Glomerular endothelial cell (primary cell): ENCODE measurements at places on chromosomes 2 and 18.

DNA sequence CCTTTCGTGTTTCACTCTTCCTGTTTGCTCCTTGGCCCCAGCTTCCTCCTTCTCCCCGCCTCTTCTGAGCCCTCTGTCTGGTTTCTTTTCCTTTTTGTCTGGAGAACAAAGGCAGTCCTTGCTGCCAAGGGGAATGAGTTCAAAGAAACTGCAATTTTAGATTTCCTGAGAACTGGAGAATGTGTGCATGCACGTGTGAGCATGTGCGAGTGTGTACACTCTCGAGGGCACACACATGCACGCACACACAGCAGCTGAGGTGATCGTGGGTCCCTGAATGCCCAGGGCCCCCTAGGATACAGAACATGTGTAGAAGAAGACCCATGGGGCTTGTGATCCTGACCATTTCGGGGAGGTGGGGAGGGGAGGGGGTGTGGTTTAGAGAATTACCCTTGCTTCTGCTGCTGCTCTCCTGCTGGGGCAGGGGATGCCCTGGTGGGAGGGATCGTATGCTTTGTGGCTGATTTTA lies 151.8 kb downstream of the DYSF start:
- DNase-seq, result no peak

DNA sequence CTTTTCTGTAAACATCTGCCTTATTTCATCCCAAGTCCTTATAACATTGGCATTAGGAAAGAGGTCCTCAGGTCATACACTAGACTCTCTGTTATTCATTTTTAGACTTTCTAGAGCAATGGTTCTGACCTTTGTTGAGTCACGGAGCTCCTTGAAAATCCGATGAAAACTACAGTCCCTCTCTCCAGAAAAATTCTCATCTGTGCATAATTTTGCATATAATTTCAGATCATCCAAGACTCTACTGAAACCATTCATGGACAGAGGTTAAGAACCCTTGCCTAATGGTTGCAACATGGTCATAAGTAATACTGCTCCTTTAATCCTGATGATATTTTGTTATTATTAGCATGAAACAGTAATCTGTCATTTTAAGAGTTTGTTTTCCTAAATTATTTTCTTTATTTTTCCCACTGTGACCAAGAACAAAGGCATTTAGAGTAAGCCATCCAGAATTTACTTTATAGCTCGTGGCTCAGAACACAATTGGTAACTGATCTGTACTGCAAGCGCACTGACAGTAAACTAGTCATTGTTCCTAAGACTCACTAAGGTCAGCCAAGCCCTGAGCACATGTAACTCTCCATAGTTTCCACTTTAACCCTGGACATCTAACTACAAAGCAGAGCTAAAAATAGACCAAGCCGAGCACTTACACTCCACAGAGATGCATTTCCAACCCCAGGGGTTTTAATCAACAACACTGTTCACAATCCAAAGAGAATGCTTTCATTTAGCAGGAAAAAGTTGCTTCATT lies 8.4 kb downstream of the MYOM1 start:
- DNase-seq, result no peak

DNA sequence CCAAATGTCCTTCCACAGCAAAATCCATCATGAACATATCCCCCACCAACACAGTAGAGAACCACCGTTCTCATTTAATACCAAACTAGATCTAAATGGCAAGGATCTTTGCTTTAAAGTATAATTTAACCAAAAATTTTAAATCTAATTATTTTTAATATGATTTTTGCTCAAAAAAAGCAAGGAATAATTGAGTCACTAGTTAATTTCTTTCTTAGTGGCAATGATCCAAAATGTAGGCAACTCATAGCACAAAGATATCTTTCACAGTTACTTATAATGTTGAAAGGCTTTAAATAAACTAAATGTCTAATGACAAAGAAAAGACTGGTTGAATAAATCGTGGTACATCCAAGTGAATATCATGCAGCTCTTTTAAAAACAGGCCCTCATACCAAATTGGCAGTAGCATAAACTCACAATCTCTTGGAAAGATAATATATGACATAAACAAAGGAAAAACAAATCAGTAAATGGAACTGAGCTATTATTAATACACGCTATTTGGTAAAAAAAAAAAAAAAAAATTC lies 20.3 kb downstream of the PTPN2 start:
- DNase-seq, result no peak

DNA sequence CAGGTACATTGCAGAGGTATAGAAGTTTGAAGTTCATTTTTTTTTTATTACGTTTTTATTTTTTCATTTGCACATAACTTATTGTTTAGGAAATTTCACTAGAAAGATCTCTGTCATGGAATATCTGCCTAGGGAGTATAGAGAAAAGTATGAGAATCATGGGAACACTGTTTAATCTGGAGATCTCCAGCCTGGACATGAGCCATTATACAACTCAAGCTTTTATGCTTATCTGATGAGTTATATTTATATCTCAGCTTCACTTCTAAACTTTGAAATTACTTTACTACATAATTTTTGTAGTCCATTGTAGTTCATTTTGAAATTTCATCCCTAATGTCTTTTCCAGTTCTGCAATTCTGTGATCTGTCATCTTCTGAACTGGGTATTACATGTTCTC lies 515.6 kb downstream of the ERBB4 start:
- no peak for DNase-seq

- no peak for DNase-seq
Measured at GRCh38 chr2:215671691-215672090, 235.8 kb upstream of the FN1 start.

- DNase-seq, result no peak
Measured at GRCh38 chr2:217482056-217482710, 520.6 kb downstream of the TNS1 start.

DNA sequence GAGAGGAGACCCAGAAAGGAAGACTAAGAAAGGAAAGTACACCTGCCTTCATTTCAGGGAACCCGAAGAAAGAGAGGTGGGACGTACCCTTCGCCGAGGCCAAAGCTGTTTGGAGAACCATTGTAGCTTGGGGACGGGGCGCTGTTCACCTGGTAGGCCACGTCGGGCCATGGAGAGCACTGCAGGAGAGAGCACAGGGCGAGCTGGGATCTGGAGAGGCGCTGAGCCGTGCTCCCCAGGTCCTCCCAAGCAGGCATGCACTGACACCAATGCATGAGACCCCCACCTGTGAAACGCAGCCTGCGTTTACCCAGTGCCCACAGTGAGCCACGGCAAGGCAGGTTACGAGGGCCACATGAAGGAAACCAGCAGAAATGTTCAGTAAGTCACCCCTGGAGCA lies 45.5 kb downstream of the TFCP2L1 start:
- DNase-seq, result no peak

DNA sequence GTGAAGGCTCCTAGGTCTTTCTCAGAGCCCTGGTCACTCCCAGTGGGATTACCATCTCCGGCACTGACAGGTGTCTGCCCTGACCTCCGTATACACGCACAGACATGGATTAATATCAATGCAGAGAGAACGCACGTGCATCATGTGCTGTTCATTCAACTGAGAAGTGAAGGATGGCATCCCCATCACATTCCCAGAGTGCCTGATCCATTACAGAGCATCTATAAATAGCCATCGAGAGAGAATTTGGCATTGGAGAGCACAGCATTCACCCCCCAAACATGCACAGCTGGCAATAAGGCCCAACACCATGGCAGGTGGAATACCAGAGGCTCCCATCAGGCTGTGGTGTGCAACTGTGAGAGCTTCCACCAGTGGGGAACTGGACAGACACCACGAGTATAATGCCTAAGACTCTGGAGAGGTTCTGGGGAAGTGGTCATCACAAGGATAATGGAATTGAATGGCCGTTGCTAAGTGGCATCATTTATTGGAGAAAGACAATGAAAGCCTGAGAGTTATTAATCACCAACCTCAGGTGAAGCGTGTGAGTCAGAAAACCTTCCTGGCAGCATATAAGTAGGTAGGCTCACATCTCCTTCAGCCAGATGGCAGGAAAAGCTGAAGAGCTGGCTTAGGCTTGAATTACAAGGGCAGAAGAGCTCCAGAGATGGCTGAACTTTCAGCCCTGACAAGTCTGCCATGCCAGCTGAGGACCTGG lies 244.5 kb upstream of the ID2 start:
- no peak for DNase-seq

- DNase-seq, result no peak
Measured at GRCh38 chr2:36797324-36798070, 101.0 kb downstream of the VIT start.

DNA sequence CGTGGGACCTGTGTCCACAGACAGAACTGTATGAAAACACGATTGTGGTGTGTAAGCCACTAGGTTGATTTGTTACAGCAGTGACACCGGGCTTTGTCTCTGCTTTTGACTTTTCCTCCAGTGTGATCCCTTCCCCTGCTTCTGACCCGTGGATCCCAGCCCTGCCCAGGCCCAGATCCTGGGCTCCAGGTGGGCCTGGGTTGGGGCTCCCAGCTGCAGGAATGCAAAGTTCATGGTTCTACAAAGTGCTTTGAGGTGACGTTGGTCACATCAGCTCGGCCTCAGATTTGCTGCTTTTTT lies 26.8 kb downstream of the HPCAL1 start:
- no peak for DNase-seq
